Skeletal muscle cell (primary cell): ENCODE measurements at places on chromosomes 7 and 10.

DNA sequence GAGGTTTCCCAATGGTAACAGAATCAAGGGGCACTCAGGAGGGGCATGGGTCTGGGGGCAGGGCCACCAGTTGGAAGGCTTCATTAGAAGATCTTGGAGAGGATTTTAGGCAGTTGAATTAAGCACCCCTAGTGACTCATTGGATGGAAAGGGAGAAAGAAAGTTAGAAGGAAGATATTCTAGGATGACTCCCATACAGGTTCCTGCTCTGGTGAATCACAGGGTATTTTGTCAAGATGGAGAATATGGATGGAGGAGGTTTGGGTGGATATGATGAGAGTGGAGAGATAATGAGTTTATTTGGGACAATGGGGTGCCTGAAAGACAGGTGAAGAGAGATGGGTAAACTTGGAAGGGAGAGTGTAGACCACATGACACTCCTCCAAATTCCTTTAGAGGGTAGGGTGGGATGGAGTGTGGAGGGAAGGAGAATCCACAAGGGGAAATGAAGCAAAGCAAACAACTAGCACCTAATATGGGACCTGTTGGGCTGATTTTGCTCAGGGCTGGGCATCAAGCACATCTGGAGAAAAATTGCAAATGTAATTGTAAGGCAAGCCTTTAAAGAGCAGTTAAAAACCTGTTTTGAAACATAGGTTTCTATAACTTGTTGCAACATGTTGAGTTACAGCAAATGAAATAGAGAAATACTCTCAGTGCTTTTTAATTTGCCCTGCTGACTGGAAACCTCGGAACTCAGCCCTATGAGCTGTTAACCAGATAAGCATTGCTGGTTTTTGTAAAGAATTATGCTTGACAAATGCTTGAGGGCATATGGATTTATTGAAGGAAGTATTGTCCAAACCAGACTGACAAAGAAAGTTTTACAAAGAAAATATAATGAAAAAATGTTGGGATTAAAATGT, 2.9 kb upstream of the ENTPD7 start:
- no peak for DNase-seq

DNA sequence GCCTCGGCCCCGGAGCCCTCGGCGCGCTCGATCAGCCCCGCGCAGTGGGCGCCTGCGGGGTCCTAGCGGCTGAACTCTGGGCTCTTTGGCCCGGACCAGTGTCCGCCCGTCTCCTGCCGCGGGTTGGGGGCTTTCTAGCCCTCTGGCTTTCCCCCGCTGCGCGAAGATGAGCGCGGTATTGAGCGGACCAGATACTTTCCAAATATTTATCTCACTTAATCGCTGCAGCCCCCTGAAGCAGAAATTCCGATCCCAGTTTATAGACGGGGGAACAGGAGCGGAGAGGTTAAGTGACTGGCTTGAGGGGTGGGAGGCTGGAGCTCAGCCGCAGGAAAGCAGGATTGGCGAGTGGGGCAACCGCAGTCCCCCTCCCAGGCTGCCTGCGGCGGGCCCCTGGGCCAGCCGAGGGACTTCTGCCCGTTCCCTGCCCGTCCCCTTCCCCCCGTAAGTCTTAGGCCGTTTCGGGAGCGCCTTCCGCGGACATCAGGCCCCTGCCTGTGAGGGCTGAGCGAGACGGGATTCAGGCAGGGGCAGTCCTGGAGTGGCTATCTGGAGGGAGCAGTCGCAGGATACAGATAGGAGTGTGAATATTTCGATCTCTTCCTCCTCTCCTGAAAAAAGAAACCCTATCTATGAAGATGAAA, 565 bp downstream of the STRIP2 start:
- DNase-seq = no peak

DNA sequence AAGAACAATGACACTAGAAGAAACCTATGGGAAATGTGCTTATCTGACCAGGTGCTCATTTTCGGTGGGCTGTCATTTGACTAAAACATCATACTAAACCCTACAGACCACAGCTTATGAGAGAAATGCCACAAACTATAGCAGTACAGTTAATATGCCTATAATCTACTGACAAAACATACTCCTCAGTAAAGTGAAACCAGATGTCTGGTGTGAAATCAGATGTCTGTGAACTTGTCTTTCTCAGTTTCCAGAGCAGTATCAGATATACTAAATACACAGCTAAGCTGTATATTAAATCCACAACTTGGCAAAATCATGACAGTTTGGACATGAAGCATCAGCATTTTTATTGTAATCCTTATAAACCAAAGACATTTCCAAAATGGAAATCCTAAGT, 3.3 kb downstream of the IMMP2L start:
- no peak for DNase-seq

GRCh38 chr7:158286210-158286609, 301.4 kb downstream of the PTPRN2 start:
- no peak for DNase-seq

GRCh38 chr7:44750921-44751571, 2.4 kb downstream of the ZMIZ2 start:
- no peak for DNase-seq

DNA sequence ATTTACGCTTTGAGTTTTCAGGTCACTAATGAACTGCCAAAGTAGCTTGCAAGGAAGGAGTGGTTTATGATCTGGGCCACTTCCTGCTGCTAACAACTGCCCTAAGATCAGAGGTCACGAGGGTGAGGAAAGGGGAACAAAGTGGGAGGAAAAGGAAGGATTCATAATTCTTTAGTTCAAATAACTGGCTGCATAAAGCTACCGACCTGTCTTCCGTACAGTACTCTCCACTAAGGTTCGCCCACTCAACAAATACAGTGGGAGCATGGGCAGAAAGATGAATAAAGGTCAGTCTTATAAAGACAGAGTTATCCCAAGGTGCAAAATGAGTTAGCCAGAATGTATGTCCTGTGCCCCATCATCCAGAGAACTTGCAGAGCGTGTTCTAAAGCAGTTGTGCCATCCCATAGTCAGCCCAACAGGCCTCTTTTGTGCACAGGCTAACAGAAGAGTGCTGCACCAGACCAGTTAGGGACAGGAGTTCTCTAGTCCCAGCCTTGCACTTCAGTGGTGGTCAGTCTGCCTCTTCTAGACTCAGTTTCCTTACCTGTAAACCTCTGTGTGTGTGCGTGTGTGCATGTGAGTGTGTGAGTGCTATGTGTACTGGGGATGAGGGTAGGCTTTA, 65.9 kb downstream of the CREB3L2 start:
- no peak for DNase-seq

GRCh38 chr7:157474685-157475084, 137.9 kb downstream of the DNAJB6 start:
- no peak for DNase-seq

- no peak for DNase-seq
Observed at GRCh38 chr7:64733550-64734240, 60.5 kb upstream of the ZNF138 start.

- DNase-seq = no peak
Observed at GRCh38 chr10:77159538-77160110, 478.0 kb downstream of the KCNMA1 start.

- DNase-seq = no peak
Observed at GRCh38 chr10:84547616-84548015, 219.2 kb downstream of the CCSER2 start.

DNA sequence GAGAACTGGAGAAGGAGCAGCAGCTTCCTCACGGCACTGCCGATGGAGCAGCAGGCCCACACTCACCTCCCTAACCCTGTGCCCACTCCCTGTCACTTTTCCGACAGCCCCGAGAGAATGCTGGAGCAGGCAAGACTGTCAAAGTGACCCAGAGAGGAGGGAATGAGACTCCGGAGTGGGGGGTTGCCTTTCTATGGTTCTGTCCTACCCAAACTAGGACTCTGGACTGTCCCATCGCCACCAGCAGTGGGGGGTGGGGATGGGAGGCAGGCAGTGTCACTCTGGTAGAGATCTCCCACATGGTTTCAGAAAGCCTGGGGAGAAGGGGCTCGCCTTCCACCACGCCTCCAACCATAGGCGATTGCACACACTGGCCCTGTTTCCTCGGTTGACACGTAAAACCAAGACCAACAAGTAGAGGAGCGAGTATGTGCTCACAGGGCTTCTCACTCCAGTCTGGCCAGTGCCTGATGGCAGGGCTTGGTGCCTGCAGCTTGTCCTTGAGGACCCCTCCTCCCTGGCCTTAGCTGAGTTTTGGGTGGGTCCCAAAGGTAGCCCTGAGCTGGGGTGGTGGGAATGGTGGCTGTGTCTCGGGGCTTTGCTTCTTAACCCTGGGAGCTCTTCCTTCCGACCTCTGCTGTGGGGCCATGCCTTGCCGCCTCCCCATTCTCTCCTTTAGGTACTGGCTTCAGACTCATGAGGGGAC, 148.5 kb downstream of the PTPN20 start:
- DNase-seq = no peak

GRCh38 chr7:108290459-108291151, 160.4 kb upstream of the LAMB4 start:
- no peak for DNase-seq

GRCh38 chr10:132105302-132105995, 39.7 kb downstream of the JAKMIP3 start:
- no peak for DNase-seq

DNA sequence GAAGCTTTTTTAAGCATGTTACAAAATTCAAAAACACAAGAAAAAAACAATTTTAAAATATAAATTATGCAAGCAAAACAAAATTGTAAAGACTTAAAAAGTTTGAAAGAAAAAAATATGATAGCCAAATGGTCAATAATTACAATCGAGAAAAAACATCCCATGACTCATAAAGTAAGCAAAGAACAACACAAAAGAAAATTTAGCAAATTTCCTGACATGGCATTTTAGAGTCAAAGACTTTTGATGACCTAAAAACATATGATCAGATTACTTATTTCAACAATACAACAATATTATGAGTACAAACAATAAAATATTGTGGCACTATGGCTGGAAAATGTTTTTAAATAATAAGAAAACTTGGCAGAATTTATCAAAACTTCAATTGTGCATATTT, 312.1 kb upstream of the MEOX2 start:
- no peak for DNase-seq

GRCh38 chr10:102400076-102400475, 4.6 kb downstream of the NFKB2 start:
- no peak for DNase-seq

- no peak for DNase-seq
Observed at GRCh38 chr7:91266689-91267090, 2.5 kb downstream of the FZD1 start.

- no peak for DNase-seq
Observed at GRCh38 chr7:156474241-156474743, 166.3 kb upstream of the RNF32 start.

- DNase-seq = no peak
Observed at GRCh38 chr7:156479596-156479995, 161.0 kb upstream of the RNF32 start.

- DNase-seq = no peak
Observed at GRCh38 chr10:132732518-132732917, 53.4 kb downstream of the NKX6-2 start.

DNA sequence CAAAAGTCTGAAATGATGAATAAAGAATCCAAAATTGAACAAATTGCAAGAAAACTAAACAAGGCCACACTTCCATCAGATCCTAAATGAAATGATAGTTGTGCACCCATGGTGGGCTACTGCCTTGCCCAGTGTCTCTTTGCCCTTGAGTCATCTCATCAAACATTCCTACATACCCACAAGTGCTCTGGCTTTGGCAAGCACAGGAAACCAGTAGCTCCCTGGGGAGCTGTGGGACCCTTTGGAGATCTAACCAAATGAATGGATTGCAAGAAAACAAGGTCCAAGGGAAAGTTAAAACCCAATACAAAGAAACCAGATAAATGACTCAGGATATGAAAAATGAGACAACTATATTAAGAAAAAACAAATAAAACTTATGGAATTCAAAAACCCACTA, 129.8 kb upstream of the TMEM229A start:
- no peak for DNase-seq

GRCh38 chr10:79321951-79322350, 25.3 kb upstream of the PPIF start:
- DNase-seq = no peak
